ENCODE measurements at places on chromosomes 12 and 14.

GRCh38 chr14:61839507-61839906 is 77.3 kb downstream of the SNAPC1 start:
- DNase-seq: no peak

DNA sequence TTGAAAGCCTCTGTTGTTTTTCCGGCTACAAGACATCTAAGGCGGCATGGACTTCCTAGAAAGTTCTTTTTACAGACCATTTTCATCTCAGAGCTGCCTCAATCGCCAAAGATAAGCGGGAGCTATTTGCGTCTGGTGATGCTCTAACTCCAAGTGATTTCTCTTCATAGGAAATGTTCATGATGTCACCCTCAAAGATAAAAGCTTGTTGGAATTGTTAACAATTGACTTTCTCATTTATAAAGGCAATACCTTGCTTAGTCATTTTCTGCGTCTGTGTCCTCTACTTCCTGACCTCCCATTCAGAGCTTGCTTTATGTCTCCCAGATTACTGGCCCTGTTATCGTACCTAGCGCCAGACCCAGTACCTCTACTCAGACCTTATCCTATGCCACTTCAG is 259.0 kb upstream of the G2E3 start:
- DNase-seq: no peak

DNA sequence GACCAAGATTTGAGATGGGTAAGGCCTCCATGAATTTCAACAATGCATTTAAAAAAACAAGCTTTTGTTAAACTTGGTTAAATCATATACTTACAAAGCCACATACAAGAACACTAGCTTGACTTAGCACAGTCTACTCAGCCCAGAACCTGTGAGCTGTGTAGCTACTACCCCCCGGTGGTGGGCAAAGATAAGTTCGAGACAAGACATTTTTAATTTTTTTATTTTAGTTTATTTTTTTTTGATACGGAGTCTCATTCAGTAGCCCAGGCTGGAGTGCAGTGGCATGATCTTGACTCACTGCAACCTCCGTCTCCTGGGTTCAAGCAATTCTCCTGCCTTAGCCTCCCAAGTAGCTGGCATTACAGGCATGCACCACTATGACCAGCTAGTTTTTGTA is 3.7 kb upstream of the NECAP1 start:
- DNase-seq: no peak

- DNase-seq: no peak
These were observed 115.9 kb downstream of the ETV6 start for GRCh38 chr12:11765421-11765816.

GRCh38 chr14:104353921-104354701 is 215.7 kb downstream of the KIF26A start:
- DNase-seq: peak; percentile 2

GRCh38 chr12:29703528-29703927 is 80.2 kb downstream of the TMTC1 start:
- no peak for DNase-seq

GRCh38 chr12:52771088-52771487 is 6.1 kb downstream of the KRT76 start:
- no peak for DNase-seq

- DNase-seq: no peak
These were observed 93.5 kb downstream of the LRRC74A start for GRCh38 chr14:76919431-76920330.

DNA sequence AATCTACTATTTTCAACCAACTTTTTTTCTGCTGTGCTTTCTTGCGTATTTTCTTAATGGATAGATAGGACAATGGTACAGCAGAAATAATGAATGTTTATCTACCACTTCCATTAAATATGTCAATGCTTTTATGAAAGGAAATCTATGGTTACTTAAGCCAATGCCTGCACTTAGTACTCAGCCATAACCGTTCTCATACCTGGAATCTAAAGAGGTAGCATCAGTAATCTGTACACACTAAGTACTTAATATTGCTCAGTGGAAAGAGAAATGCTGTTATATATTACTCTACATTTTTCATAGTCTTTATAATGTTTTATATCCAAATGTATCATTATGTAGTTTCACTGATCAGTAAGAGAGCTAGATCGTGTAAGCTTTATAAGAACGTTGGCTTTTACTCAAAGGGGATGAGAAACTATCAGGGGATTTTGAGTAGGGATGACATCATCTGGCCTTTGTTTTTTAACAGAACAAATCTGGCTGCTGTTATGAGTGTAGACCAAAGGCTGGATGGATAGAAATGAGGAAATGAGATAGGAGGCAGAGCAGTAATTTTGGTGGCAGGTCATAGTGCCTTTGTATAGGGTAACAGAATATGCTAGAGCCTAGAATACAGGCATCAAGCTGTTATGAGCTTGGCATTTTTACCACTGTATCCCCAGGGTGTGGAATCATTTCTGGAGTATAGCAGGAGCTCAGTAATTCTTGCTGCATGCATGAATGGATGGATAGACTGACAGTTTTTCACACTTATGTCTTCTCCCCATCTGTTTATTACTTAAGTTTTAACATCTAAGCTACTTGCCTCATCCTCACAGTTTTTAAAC is 34.0 kb downstream of the ALG10B start:
- DNase-seq: no peak

- DNase-seq: peak; percentile 33
These were observed 577.7 kb downstream of the SLC16A7 start for GRCh38 chr12:60173224-60174170.

DNA sequence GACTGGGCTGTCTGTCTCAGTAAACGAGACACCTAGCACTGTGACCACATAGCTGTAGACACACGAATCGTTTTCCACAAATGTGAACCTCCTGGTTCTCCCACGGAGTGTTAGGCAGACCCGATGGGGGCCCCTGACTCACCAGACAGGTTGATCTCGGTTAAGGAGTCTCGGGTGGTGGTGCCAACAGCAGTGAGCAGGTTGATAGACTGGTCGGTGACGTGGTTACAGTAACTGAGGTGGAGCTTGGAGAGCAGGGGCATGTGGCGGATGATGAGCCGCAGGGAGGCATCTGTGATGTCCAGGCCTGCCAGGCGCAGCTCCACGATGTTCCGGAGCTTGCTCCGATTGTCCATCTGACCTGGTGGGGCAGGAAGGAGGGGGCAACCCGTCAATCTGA is 39.8 kb downstream of the RNF34 start:
- no peak for DNase-seq

DNA sequence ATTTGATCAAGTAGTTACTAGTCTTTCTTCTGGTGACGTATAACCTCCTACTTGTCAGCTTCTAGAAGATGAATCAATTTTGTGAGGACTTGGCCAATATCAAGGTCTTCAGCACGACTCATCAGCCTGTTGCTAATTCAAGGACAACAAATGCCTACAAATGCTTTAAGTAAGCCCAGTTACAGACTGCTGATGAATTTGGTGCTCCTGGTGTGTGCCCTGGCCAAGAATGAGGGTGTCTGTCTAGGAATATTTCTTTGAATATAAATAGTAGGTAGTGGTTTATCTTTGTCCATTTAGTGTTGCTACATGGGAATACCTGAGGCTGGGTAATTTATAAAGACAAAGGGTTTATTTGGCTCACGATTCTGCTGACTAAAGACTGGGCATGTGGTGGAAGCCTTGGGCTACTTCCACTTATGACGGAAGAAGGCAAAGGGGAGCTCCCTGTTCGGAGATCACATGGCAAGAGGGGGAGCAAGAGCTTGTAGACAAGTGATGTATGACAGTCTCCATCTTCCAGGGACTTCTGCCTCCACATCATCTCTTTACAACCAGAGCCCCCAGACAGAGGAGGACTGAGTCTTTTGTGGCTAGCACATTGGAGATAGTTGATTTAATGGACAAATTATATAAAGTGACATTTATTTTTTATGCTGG is 180.2 kb downstream of the CRADD start:
- DNase-seq: peak; percentile 17

- peak; percentile 43 for DNase-seq
These were observed 1519.3 kb upstream of the TMEM132C start for GRCh38 chr12:126747530-126748149.

DNA sequence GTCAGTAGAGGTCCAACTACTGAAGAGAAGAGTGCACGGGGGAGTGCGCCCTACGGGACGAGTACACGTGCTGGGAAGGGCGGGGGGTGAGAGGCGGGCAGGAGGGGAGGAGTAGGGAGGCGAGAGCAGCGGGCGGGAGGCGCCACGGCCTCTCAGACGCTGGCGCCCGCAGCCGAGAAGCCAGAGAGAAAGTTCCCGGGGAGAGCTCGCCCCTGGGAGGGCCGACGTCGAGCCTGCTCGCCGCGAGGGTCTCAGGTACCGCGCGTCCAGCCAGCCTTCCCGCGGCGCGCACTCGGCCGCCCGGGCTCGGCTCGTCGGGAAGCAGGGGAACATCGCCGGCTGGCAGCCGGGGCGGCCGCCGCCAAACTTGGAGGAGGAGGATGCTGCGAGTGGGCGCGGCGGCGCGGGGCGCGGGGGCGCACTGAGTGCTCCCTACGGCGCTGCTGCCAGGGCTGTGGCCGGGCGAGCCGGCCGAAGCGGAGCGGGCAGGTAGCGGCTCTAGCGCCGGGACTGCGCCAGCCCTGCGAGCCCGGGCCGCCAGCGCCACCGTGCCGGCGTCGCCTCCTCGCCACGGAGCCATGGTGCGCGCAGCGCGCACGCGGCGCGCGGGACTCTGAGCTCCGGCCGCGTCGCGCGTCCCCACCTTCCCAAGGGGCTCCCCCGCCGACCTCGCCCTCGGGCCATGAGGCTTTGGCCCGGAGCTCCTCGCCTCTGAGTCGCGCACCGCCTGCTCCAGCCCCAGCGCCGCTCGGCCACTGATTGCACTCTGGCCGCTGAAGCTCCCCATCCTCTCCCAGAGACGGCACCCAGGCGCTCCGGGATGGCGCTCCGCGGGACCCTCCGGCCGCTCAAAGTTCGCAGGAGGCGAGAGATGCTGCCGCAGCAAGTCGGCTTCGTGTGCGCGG is at the start of gene SLC24A4:
Gene SLC24A4 (plus strand): TSS at position 155 of the 905 bp plus-strand sequence. CDS start 666 bp downstream, at position 821.
- DNase-seq: peak; percentile 67

DNA sequence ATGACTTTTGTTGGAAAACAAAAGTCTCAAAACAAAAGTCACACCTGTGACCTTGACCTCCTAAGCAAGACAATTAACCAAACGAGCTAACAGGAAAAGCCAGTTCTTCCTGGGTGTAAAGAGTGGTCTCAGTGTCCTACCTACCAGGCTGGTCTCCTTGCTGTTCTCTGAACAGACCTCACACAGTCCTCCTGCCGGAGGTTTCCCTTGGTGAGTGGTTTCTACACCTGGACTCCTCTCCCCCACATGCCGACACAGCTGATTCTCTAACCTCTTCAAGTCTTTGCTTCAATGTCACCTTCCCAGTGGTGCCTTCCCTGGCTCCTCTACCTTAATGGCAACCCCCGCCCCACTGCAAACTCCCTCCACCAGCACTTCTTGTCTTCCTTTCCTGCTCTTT is 238.6 kb downstream of the ZFP36L1 start:
- no peak for DNase-seq

DNA sequence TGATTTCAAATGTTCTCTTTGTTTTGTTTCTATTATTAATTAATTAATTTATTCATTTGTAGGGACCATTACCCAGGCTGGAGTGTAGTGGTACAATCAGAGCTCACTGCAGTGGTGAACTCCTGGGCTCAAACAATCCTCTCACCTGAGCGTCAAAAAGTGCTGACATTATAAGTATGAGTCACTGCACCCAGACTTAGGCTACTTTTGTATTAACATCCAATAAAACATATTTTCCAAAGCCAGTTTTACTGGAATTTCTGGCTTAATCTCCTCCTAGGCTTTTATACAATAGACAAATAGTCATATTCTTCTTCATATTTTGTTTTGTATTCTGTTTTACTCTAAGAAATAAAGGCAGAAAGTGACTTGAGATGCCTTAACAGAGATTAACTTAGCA is 749.6 kb downstream of the SLC16A7 start:
- no peak for DNase-seq

- no peak for DNase-seq
These were observed 28.8 kb upstream of the INF2 start for GRCh38 chr14:104660597-104660996.

DNA sequence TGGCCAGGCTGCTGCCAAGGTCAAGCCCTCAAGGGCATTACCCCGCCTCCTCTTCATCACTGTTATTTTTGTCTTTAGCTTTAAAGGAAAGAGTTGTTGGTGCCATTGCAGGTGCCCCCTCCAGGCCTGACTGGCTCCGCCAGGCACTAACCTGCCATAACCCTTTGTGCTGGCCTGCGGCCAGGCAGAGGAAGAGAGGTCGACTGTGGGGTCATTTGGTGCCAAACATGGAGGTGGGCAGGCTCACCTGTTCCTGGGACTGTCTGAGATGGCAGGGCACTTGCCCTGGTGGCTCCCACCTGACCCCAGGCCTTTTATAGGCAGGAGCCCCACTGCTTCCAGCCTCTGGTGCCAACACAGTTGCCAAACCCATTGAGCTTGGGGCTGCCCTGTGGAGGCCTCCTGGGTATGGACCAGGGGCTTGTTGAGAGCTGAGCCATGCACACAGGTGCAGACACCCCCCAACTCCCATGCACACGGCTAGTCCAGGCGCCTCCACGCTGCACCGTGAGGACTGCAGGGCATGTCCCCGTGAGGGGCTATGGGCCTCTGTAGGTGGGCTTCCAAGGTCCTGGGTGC is 29.4 kb upstream of the PLD4 start:
- peak; percentile 1 for DNase-seq

DNA sequence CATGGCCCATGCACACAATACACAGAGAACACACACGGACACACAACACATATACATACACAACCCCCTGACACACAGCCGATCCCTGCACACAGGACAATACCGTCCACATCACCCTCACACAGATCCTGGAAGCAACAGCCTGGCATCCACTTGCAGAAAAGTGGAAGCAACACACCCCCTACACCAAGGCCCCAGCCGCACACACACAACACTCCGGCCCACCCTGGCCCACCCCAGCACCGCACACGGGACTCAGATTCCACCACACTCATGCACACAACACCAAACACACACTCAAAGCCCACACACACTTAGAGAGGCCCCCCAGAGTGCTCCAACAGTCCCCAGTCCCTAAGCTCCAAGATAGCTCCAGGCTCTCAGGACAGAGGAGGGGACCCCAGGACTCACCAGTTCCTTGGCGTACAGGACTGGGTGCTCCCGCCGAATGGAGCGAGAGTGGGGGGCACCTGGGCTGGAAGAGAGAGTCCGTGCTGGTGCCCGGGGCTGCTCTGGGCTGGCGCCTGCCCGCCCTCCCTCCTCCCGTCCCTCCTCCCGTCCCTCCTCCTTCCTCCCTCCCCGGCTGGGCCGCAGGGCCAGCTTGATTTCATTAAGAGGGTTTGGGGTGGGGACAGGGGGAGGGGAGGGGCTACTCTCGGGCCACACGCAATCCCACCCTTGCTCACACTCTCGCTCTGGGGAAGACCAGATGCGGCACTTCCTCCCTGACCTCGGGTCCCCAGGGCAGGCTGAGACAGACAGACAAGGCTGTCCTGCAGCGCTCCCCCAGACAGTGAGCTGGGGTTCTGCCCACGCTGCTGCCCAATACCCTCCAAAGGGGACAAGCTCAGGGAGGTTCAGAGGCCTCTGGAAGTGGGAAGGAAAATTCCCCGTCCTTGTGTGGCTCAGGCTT is at the start of gene TMEM119:
Gene TMEM119 (minus strand): TSS at position 526 of the 913 bp plus-strand sequence. CDS start 5,701 bp downstream, outside the sequence.
- DNase-seq: no peak

DNA sequence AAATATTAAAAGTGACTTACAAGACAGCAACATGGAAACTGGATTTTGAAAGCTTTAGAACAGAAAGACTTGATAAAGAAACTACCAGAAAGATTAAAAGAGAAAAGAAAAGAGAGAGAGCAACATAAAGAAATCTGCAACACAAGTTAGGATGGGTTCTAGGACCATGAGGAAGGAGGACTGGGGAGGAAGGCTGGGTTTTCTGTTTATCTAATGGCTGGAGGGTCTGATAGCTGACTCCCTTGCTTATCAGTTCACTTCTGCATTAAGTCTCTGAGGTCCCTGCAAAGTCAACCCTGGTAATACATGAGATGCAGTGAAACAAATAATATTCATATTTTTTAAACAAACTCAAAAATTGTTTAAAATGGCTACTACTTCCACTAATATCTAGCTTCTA is 90.1 kb downstream of the RPAP3 start:
- DNase-seq: no peak

GRCh38 chr12:4431436-4431835 is 14.2 kb downstream of the FGF6 start:
- no peak for DNase-seq
